ENCODE measurements at places on chromosomes 6 and 20.

- no peak for DNase-seq
These were observed 36.7 kb downstream of the KIF6 start for GRCh38 chr6:39688494-39688893.

- DNase-seq = no peak
These were observed 111.8 kb downstream of the MAP7 start for GRCh38 chr6:136438441-136438840.

GRCh38 chr20:46801003-46801702 is 91.7 kb downstream of the SLC2A10 start:
- DNase-seq = no peak

- DNase-seq = no peak
These were observed 113.5 kb upstream of the PHACTR1 start for GRCh38 chr6:12602951-12603672.

All from lower lobe of right lung (tissue), 2 donors.